GM23338 (cell line): ENCODE measurements at places on chromosomes 11 and 22. TPM values are rescaled to one million over a fixed set of nuclear protein-coding genes. Genes with fewer than 3 reads are reported as not detected.

The IGLL1 gene
- not detected in 2 replicates for total RNA-seq

DNA sequence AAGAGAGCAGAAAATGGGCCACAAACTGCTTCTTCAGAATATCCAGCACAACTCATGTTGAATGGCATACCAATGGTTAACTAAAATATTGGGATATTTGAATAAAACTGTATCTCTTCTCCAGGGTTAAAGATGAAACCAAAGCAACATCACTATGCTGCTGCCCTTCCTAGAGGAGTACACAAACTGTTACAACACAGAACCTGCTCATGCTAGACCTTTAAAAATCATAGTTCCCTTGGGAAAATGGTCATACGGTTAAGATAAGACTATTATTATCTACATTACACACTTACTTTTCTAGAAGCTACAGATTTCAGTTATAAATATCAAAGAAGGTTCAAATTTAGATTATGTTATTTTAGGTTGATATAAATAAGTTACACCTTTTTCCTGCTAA is 78.6 kb upstream of the TP53AIP1 start:
- H3K27ac ChIP-seq: no peak overlapping the region
- DNase-seq: no peak
- peaks cover 10% of the 10 kb centered on the region for H3K4me1 ChIP-seq
- no peak overlapping the region for H3K4me3 ChIP-seq
- no peaks in the 10 kb centered on the region for H3K27me3 ChIP-seq

- H3K27ac ChIP-seq: no peak overlapping the region
- H3K27me3 ChIP-seq: no peaks in the 10 kb centered on the region
- no peaks in the 10 kb centered on the region for H3K4me1 ChIP-seq
- H3K4me3 ChIP-seq: no peak overlapping the region
Observed at GRCh38 chr11:102603091-102603490, 22.0 kb downstream of the MMP20 start.

DNA sequence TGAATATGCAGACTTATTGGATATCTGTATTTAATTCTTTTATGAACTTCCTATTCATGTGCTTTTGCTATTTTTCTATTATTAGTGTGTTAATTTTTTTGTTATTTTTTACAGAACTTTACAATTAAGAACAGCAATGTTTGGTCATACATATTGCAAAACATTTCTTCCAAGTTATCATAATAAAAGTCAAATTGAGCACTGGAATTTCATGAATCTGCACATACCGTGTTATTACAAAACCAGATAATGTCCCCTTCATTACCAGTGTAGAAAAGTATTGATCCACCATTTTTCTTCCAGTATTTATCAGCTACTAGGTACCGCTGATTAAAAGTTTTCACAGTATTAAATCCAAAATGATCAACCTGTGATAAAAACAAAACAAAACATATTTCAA is 40.5 kb downstream of the PRCP start:
- H3K4me3 ChIP-seq: no peak overlapping the region
- no peak for DNase-seq
- H3K4me1 ChIP-seq: no peaks in the 10 kb centered on the region
- no peak overlapping the region for H3K27ac ChIP-seq

- H3K4me3 ChIP-seq: no peak overlapping the region
- no peaks in the 10 kb centered on the region for H3K27me3 ChIP-seq
- H3K27ac ChIP-seq: no peak overlapping the region
- no peak for DNase-seq
Observed at GRCh38 chr11:130181295-130182272, 22.0 kb downstream of the ST14 start.
